ENCODE measurements at places on chromosomes 4 and X.

DNA sequence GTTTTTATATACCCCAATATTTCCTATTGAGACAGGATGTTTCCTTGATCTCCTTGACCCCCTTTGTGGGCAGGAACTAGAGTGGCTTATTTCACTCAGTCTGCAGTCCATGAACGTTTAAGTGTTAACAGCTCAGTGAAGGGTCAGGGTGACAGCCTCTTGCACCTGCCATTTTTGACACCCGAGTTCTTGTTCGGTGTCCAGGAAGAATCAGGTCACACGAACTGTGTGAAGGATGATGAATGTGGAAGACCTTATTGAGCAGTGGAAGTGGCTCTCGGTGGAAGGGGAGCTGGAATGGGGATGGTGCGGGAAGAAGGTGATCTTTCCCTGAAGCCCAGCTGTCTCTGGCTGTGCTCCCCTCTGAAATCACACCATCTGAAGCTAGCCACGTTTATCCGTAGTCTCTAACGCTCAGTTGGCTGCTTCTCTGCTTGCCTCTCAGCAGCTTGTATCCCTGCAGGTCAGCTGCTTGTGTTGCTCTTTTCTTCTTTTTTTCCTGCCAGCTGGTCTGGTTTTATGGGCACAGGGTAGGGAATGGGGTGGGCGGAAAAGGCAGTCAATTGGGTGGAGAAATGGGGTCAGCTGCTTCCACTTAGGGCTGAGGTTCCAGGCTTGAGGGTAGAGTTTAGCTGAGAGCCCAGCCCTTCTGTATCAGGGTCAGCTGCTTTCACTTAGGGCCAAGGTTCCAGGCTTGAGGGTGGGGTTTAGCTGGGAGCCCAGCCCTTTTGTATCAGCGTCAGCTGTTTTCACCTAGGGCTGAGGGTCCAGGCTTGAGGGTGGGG is 29.0 kb upstream of the CCNG2 start:
- DNase-seq: no peak

- DNase-seq: no peak
Observed at GRCh38 chrX:101265869-101266428, 25.2 kb downstream of the TAF7L start.

DNA sequence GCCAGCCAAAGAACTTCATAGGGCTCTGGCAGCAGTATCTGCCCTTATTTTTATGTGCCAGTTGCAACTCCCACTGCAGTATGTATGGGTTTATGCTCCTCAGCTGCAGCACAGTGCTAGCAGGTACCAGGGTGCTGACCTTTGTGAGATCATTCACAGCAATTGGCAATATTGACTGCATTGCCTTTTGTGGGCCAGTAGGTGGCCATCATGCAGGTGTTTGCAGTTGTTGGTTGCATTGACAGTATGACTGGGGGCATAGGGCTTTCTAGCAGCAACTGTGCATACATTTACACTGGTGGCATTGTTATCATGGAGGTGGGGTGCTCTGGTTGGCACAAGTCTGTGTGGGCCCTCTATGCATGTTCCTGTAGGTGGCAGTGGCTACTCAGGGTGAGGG is 42.5 kb downstream of the FAAH2 start:
- no peak for DNase-seq

DNA sequence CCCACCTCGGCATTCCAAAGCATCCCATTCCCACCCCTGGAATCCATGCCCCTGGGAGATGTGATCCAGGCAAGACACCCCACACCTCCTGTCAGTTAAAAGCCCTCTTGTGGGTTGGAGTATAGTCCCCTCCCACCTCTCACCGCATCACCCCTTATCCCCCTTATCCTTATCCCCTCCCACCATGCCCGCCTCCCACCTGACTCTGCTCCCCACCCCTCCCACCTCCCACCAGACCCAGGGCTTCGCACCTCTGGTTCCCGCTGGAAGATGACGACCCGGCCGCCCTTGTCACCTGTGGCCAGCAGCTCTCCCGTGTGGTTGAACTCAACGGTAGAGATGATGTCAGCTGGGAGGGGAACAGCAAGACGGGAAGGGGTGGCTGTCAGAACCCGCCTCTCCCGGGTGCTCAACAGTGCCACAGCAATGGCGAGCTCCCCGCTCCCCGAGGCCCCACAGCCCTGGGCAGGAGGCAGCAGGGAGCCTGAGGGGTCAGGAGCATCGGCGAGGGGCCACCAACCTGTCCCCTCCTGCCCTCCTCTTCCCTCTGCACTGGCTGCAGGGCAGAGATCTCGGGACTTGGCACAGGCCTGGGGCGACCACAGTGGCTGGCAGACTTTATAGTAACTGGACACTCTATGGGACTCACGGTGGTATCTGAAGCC is 91.5 kb downstream of the PPP2R2C start:
- no peak for DNase-seq

- DNase-seq: no peak
Observed at GRCh38 chr4:53478671-53479456, 101.4 kb downstream of the FIP1L1 start.

Data from effector memory CD8-positive, alpha-beta T cell (primary cell).